Fibroblast of skin of right biceps (primary cell): ENCODE measurements at places on chromosomes 12 and 14.

GRCh38 chr12:26292596-26292995 lies 97.2 kb downstream of the SSPN start:
- no peak for DNase-seq

DNA sequence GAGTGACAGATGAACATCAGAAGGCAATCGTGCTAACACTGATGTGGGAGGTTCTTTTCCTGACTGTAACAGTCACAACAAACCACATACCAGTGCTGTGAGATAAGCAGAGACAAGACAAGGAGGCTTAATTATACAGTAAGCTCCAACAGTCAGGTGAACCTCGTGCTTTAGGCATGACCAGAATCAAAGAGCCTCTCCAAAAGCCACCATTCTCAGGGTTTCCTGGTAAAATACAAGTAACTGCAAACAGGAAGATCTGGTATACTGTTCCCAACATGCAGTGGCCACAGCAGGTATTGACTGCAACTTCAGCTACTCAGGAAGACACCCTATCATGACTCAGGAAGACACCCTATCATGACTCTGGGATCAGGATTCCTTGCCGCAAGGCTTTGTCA lies 47.3 kb upstream of the GTF2A1 start:
- no peak for DNase-seq

GRCh38 chr14:24710403-24711112 lies 76.6 kb upstream of the GZMB start:
- DNase-seq = peak; percentile 52

DNA sequence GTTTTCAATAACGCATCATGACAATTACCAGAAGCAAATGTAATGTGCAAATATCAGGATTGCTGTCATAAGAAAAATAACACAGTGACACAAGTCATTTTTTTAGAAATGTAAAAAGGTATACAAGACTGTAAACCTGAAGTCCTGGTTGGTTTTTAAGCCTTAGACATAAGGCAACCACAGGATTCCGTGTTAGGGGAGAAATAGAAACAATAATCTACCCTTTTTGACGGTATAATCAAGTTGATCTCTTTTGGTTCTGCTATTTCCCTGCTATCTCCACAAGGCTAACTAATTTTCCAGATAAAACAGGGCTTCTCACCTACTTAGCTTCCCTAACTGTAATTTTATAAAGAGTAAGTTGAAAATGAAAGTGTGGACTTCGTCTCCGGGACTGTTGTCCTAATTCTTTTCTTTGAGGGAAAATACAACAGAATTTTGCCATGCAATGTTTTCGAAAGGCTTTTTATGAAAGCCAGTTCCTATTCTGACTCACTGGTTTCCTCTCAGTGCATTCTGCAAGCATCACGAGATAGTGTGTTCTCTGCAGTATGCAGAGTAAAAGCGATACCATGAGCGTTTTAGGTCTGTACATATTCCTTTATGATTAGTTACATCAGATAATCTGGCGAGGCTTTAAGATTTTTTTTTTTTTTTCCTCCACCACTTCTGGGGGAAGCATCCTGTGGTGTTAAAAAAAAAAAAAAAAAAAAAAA lies 10.6 kb downstream of the MYO1H start:
- no peak for DNase-seq

DNA sequence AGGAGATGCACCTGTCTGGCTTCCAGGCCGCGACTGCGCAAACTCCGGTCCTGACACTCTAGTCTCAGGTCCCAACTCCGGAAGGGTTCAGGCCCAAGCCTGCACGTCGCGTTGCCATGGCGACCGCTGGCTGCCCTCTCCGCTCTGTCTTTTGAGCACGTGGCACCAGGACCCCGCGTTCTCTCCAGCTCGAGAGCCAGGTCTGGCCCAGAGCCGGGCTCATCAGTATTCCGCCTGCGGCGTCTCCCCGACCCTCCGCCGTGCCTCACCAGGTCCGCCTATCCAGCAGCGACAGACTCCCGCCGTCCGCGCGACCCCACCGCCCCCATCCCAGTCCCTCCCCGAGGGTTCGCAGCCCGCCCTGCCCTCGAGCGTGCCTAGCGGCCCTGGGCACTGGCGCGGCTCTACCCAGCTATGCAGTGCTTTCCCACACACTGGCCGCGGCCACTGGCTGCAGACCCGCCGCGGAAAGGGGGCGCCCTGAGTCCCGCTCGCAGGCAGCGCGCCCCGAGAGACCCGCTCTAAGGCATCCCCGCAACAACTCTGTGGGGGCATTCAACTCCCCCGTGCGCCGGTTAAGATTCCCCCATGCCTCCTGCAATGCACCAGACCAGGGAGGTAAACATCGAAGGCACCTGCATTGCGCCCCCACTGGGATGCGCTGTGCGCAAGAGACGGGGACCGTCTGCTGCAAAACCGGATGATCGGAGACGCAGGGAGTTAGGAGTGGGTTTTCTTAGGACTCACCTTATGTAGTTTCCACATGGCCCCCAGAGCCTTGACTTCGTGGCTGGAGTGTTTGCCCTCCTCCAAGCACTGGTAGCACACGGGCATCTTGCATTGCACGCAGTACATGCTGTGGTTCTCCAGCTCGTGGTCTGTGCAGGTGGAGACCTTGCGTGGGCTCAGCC lies 1.3 kb downstream of the TRIM9 start:
- DNase-seq = no peak
